HCEC 1CT (cell line): ENCODE measurements at places on chromosomes 7 and 10.

GRCh38 chr10:103181244-103181643, 11.8 kb downstream of the NT5C2 start:
- no peak for DNase-seq

GRCh38 chr10:101646364-101646763, 48.6 kb downstream of the FBXW4 start:
- DNase-seq = no peak

DNA sequence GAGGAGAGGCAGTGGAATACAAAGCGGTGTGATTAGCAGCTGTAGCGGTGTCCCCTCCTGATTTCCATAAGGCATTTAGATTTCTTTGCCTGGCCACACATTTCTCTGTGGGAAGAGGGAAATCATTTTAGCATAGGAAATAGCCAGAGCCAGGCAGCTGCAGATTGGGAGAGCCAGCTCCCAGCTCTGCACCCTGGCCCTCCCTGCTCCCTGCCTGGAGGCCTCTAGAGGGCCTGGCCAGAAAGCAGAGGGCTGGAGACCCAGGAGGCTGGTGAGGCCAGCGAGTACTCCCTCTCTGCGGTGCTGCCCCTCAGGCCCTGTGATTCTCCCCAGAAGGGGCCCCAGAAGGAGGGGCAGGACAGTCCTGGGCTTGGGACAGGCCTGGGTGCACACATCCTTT, 85.7 kb downstream of the C10orf105 start:
- DNase-seq = no peak

DNA sequence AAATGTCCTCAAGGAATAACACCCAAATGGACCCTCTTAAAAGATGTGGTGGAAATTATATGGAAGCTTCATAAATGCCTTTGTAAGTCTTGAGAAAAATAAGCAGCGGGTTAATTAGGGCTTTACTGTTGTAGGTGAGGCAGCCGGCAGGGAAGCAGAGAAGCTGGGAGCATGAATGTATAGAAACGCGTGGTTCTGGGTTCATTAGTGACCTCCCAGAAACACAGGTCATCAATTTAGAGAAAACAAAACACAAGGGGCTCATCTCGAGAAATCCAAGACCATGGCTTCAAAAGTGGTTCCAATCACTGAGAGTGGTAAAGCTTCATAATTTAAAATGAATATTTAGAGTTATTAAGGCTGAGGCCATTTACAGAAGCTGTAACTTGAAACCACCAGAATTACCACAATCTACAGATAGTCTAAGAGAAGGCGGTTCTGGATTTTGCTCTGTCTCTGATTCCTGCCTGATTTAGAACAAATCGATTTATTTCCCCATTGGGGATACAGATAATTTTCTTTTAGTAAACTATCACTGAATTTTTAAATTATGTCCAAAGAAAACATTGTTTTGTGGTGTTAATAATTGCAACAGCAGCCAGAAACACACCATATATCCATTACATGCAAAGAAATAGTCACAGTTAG, 20.7 kb downstream of the GARIN1A start:
- no peak for DNase-seq

- DNase-seq = no peak
Observed at GRCh38 chr7:158812684-158813083, 16.6 kb downstream of the ESYT2 start.

DNA sequence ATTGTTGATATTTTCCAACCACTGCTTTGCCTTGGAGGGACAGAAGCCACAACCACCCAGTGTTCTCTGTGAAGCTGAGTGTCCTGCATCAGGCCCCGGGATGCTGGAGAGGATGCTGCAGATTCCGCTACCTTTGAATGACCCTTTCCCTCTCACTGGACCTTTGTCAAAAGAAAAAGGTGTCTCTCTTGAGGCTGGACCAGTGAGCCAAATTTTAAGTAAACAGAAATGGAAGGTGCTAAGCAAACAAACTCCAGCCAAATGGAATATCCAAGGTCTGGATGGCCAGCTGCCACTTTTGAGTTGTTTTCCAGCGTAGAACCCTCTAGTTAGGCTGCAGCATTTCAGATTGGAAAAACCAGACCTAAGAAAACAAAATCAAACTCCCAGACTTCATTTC, 145.5 kb downstream of the TRIL start:
- no peak for DNase-seq

DNA sequence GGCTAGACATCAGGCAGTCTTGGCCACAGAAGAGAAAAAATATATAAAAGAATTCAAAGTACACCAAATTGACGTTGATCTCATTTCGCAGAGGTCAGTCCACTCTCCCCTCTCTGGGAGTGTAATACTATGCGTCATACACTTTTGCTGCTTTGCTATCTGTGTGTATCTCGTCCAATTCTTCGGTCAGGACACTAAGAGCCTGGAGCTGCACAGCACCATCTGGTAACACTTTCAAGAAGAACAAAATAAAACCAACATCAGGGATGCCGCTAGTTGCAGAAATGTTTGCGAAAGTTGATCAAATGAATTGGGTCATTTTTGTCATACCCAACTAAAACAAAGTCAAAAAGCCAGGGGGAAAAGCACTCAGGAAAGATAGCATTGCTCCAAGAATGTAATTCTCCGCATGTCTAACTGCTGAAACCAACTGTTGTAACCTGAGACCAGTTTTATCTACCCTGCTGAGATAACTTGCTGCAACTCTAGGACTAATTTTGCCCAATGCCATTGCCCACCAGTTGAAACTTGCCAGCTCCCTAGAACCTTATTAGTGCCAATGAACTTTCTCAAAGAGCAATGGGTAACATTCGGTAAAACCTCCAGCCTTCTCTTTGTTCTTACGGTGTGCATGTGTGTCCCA, 23.0 kb downstream of the TMEM176A start:
- DNase-seq = no peak

DNA sequence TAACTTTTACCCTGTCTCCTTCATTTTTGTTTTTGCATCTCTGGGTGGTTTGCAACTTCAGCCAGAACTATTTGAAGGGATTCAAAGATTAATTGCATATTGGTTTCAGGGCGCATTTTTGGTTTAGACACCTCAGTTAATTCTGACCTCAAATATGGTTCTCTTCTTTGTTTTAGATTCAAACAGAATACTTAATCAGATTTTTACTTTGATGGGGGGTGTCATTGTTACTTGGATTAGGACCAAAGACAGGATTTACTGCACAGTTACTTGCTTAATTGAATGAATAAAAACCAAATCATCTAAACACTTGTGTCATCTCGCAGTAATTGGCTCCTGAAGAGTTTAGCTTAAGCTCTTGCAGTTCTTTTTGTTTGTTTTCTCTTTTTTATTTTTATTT, 100.9 kb downstream of the PHTF2 start:
- no peak for DNase-seq

- no peak for DNase-seq
Observed at GRCh38 chr7:26789481-26790184, 74.8 kb downstream of the SKAP2 start.

GRCh38 chr7:102097601-102098161, 189.0 kb upstream of the SH2B2 start:
- no peak for DNase-seq

GRCh38 chr7:105196473-105196872, 182.5 kb downstream of the KMT2E start:
- no peak for DNase-seq

DNA sequence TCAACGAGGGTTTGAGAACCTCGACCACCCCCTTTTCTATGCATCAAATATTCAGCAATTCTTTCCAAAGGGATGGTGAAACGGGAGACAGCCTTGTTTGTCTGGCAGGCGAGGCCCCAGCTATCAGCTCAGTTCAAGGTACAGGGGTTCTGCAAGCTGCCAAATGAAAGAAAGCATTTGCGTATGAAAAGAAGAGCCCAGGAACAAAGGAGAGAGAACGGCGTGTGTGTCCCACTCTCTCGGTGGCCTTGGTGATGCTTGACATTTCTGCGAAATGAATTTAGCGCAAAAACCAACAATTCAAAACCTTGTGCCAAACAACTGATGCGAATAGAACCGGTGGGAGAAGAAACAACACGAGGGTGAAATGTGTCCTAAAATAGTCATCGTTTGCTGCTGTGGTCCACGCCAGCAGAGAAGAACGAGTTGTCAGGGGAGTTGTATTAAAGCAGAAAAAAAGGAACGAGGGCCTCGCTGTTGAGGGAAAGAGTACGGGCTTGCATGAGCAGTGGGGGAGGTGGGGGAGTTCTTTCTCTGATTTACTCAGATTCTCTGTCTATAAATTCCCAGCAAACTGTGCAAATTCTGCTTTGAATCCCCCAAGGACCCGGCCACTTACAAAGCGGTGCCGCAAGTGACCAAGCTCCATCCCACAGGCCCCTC, 97.7 kb downstream of the TMEM130 start:
- no peak for DNase-seq

DNA sequence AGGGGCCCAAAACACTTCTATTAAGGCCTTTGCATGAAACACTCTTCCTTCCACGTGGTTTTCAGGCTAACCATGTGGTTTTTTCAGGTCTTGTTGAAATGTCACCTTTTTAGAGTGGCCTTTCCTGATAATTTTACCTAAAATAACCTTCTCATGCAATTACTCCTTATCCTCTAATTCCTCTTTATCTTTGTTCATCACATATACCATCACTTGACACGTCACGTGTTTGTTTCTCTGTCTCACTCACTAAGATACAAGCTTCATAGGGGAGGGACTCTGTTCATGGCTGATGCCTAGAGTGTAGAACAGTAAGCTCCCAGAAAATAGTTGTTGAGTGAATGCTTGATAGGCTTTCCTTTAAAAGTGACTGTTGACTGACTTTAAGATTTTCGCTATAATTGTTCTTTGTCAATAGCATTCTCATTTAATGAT, 63.7 kb downstream of the ST7 start:
- DNase-seq = no peak

DNA sequence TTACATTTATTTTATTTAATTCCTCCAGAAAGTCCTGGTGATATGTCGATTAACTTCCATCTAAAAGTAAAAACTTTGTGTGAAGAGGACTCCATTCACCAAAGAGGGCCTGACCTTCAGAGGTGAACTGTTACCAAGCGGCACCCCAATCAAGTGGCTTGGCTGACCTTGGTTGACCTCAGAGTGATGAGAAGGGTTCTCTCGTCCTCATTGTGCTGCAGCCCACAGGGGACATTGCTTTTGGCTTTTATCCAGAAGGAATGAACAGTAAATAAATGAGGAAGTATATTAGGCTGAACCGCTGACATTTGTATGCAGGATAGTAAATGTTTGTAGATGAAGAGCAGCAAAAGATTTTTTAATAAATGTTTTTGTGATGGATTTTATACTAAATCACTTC, 172.4 kb upstream of the MKI67 start:
- no peak for DNase-seq

GRCh38 chr10:71316056-71316785, 2.8 kb upstream of the SLC29A3 start:
- no peak for DNase-seq

- peak; percentile 55 for DNase-seq
Observed at GRCh38 chr7:108234281-108234680, 104.1 kb upstream of the LAMB4 start.

DNA sequence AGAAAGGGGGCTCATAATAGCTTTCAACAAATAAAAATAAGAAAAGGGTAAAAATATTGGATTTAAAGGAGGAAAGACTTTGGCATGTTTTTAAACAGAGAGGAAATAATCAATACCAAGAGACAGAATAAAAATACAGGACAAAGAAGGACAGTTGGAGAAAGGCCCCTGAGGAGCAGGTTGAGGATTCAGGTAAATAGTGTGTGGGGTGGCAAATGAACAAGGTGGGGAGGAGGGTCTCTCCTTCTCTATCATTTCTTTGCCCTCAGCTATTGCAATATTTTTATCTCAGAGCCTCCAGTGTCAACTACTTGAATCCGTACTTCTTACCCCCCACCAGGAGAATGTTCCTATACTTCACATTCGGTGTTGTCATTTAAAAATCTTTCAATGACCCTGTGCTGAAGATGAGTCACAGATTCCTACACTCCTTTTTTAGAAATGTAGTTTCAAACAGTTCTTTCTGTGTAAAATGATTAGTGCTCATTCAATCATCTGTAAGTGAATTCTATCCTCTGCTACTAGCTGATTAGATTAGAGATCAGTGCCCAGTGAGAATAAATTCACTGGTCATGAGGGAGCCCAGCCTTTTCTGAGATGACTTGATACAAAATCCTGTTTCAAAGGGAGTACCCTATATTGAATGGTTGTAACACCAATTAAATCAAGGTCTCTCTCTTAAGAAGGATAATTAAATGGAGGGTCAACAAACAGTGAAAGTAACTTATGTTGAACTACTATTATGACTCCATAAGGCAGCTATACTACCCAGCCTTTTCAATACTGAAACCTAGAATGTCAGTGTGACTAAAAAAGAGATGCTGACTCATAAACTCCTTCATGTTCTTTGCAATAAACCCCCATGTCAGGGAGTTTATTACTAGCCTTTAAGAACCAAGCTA, 50.4 kb upstream of the WNT16 start:
- DNase-seq = peak; percentile 83

DNA sequence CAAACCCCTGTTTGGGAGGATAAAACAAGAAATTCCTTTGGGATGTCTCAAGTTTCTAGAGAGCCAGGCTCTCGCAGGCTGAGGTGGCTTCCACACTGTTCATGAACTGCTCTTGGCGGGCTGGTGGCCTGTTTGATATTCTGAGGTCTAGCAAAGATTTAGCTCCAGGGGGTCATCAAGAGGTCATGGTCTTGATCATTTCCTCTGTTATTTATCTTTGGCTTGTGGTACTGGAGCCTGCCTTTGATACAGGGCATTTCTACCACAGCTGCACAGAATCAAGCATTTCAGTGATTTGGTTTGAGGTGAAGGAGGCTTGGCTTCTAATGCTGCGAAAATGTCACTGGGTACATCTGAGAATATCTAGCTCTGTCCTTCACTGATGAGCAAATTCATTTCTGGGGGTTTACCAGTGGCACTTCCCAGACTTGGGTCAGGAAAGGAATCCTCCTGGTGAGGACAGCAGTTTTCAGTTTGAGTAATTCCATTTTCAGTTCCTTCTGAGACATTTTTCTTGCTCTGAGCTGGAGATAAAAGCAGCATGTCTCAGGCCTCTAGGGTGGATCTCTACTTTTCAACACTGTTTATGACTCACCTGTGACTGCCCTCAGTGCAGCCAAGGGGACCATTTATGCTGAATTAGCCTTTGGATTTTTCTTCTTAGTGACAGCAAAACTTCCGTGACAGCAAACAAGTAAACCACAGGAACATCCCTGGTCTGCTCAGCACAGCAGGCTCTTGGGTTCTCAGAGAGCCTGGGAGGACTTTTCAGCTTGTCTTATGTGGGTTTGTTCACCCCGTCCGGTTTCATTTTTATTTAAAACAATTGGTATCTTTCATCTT, 312.0 kb downstream of the RNLS start:
- peak; percentile 14 for DNase-seq

DNA sequence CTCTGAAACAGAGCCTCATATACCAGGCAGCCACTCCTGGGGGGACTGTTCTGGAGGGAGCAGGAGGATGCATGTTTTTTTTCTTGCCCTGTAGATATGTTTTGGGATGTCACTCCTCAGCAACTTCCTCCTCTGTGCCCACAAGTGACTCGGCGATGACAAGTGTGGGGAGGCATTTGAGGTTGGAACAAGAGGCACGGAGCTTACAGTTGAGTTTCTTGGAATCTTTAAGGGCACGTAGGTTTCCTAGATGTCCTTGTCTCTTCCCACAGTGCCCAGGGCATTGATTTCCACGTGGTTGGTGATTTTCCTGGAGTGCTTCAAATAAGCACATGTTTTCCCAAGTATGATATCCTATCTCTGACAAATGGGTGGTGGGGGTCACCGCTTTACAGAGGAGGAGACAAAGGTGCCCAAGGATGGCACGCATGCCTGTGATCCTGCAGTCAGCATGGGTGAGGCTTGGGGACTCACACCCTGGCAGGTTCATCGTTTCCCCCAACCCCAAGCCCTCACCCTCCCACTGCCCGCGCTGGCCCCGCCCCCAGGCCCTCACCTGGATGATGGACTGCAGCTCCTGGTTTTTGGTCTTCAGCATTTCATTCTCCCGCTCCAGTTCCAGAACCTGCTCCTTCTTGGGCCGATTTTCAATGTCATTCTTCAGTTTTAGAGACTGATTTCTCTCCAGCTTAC, 95.2 kb upstream of the GNA12 start:
- no peak for DNase-seq
